ENCODE measurements at places on chromosomes 6 and 20. TPM values are rescaled to one million over a fixed set of nuclear protein-coding genes. Genes with fewer than 3 reads are reported as not detected.

RSPO3 gene
- 69.2 TPM for polyA plus RNA-seq

CALHM6 gene
- polyA plus RNA-seq = 13.7 TPM

APOBEC2 gene
- polyA plus RNA-seq = 4.9 TPM

ROS1 gene
- polyA plus RNA-seq = 0.42 TPM

CASS4 gene
- polyA plus RNA-seq = not detected

LIME1 gene
- not detected for polyA plus RNA-seq

C6orf15 gene
- not detected for polyA plus RNA-seq

TEAD3 gene
- 0.19 TPM for polyA plus RNA-seq

FOXQ1 gene
- 1.8 TPM for polyA plus RNA-seq

DUSP15 gene
- not detected for polyA plus RNA-seq

Data from Purkinje cell (primary cell).